ENCODE measurements at places on chromosomes 5 and 9. TPM values are rescaled to one million over a fixed set of nuclear protein-coding genes. Genes with fewer than 3 reads are reported as not detected.
A peak's percentile ranks its signal among the peaks of the same experiment; 100 is the strongest.

- no peak overlapping the region for H3K4me3 ChIP-seq
- no peaks in the 10 kb centered on the region for H3K4me1 ChIP-seq
- H3K27me3 ChIP-seq, result no peaks in the 10 kb centered on the region
- no peak for DNase-seq
- H3K27ac ChIP-seq, result no peak overlapping the region
Measured at GRCh38 chr9:95920017-95920416, 44.5 kb downstream of the ERCC6L2 start.

- H3K36me3 ChIP-seq, result peaks cover 16% of the 10 kb centered on the region
- DNase-seq, result peak; percentile 68
- H3K27ac ChIP-seq, result peak within 1 kb of the TSS; percentile 96
- peak within 1 kb of the TSS; percentile 94 for H3K4me3 ChIP-seq
Measured at GRCh38 chr5:126600631-126601511, at the start of gene PHAX. TSS of gene PHAX (plus strand) at chr5:126600947. CDS start at chr5:126600963, 16 bp downstream.

Gene ARID3C
- 0.69 TPM for total RNA-seq

Gene BTNL3
- total RNA-seq, result not detected

GRCh38 chr9:70100362-70100761 is 56.7 kb downstream of the MAMDC2 start:
- H3K27me3 ChIP-seq, result peaks cover 9% of the 10 kb centered on the region
- DNase-seq, result no peak
- no peaks in the 10 kb centered on the region for H3K4me1 ChIP-seq
- H3K36me3 ChIP-seq, result no peaks in the 10 kb centered on the region
- H3K27ac ChIP-seq, result no peak overlapping the region

DNA sequence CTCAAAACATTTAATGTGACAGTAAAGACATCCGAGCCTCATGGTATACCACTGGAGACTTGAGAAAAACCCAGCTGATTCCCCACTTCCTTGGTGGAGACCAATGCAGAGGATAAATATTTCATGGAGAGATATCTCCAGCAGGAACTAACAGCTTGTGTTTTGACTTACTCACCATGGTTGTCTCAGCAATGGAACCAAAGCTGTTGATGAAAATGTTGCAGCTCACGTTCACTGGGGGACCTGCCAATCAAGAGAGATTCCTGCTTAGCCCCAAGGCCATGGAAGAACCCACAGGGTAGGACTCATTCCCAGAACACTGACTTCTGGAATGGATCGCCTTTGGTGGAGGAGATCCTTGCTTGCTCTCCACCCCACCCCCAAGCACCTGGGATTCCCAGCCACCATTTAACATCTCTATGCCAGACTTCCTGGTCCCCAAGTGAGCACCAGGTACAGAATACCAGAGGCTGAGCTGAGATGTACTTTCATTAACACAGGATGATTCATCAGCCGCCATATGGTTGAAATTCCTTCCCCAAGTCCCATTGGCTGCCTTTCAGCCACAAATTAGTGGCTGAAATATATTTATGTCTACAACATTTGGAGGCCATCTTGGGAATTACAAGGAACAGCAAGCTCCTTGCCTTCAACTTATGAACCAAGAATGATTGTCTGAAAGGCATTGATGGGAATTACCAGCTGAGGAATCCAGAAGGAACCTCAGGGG is 37.9 kb downstream of the GLRA1 start:
- no peaks in the 10 kb centered on the region for H3K36me3 ChIP-seq
- DNase-seq, result no peak
- H3K27ac ChIP-seq, result no peak overlapping the region
- H3K27me3 ChIP-seq, result no peaks in the 10 kb centered on the region
- no peak overlapping the region for H3K4me3 ChIP-seq

Gene GPR150
- total RNA-seq, result 1.2 TPM

Gene GABRB2
- not detected for total RNA-seq

DNA sequence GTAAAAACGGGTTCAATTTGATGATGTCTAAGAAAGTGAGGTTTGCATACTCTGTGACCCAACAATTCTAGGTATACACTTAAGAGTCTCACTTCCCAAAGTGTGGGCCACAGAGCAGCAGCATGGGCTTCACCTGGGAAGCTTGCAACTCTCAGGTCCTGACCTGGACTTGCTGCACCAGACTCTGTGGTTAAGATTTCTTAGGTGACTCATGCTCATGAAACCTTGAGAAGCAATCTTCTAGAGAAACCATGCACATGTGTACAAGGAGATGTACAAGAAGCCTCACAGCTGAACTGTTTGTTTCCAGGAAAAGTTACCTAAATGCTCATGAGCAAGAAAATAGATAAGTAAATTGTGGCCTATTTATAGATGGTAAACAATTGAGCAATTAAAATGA is 30.0 kb downstream of the DNAJC21 start:
- H3K27ac ChIP-seq, result no peak overlapping the region
- no peaks in the 10 kb centered on the region for H3K27me3 ChIP-seq
- H3K36me3 ChIP-seq, result peaks cover 17% of the 10 kb centered on the region
- no peak overlapping the region for H3K4me3 ChIP-seq

Gene TAS2R1
- total RNA-seq, result not detected

Gene PCA3
- total RNA-seq, result not detected

DNA sequence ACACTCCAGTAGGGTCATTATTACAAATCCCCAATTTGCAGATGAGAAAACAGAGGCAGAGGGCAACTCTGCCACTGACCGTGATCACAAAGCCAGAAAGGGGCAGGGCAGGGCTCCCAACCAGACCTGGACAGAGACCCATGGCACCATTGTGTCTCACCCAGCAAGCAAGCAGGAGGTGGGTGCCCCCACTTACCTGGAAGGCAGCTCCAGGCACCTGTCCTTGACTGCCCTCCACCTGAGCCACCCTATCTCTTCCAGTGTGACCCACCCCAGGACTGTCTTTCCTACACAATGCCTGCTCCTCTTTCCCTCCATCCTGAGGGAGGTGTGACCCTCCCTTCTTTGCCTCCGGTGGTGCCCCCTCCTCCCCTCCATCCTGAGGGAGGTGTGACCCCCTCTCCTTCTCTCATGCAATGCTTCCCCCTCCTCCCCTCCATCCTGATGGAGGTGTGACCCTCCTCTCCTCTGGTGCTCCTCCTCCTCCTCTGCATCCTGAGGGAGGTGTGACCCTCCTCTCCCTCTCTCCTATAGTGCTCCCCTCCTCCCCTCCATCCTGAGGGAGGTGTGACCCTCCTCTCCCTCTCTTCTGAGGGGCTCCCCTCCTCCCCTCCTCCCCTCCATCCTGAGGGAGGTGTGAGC is 198.0 kb downstream of the MED10 start:
- H3K36me3 ChIP-seq, result no peaks in the 10 kb centered on the region
- no peak overlapping the region for H3K27ac ChIP-seq
- H3K4me3 ChIP-seq, result no peak overlapping the region

- H3K36me3 ChIP-seq, result no peaks in the 10 kb centered on the region
- no peaks in the 10 kb centered on the region for H3K4me1 ChIP-seq
- peaks cover 23% of the 10 kb centered on the region for H3K27me3 ChIP-seq
- no peak overlapping the region for H3K27ac ChIP-seq
- DNase-seq, result no peak
- no peak overlapping the region for H3K4me3 ChIP-seq
Measured at GRCh38 chr5:88736494-88736893, 146.5 kb downstream of the MEF2C start.

DNA sequence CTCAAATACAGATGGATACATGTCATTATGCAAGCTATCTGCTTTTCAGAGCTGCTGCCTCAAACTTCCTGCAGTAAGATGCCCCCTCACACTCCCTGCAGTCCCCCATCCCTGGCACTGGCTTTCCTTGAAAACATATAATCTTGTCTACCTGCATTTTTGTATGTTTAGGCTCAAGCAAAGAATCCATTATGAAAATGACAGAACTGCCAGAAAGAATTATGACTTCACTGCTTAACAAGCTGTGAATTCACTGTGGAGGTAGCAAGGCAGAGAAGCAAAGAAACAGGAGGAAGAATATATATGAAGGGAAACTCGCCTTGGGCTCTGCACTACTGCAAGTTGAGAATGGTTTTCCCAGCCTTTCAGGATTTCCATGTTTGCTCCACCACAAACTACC is 39.4 kb upstream of the PPP2R2B start:
- H3K4me1 ChIP-seq, result peaks cover 4% of the 10 kb centered on the region
- no peak overlapping the region for H3K4me3 ChIP-seq
- H3K36me3 ChIP-seq, result no peaks in the 10 kb centered on the region
- DNase-seq, result no peak
- no peak overlapping the region for H3K27ac ChIP-seq

- H3K4me1 ChIP-seq, result no peaks in the 10 kb centered on the region
- no peak for DNase-seq
- no peak overlapping the region for H3K27ac ChIP-seq
- no peak overlapping the region for H3K4me3 ChIP-seq
- H3K36me3 ChIP-seq, result no peaks in the 10 kb centered on the region
Measured at GRCh38 chr9:118829334-118829733, 539.9 kb downstream of the BRINP1 start.

DNA sequence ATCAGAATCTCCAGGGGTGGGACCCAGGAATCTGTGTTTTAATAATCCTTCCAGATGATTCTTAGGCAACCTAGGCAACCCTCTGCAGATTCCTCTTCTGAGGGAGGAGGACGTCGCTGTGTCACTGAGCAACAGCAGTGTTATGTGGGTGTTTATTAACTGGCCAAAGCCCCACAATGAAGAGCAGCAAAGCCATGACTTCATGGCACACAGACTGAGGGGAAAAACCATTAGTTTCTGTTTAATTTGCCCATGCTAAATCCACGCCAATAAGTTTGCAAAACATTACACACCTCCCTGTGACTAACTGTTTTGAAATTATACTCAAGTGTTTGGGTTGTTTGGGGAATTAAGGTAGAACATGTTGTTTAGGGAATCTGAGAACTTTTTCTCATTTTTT is 83.7 kb upstream of the TMED7 start:
- H3K27ac ChIP-seq, result no peak overlapping the region
- H3K4me1 ChIP-seq, result no peaks in the 10 kb centered on the region
- H3K36me3 ChIP-seq, result no peaks in the 10 kb centered on the region
- DNase-seq, result no peak

Gene PTPN3
- total RNA-seq, result not detected

Gene GM2A
- total RNA-seq, result 15.9 TPM

- H3K36me3 ChIP-seq, result no peaks in the 10 kb centered on the region
- H3K4me3 ChIP-seq, result no peak overlapping the region
- H3K4me1 ChIP-seq, result no peaks in the 10 kb centered on the region
- no peak for DNase-seq
- H3K27me3 ChIP-seq, result no peaks in the 10 kb centered on the region
- no peak overlapping the region for H3K27ac ChIP-seq
Measured at GRCh38 chr5:74895906-74896305, 29.7 kb upstream of the FAM169A start.

- no peak overlapping the region for H3K27ac ChIP-seq
- H3K4me1 ChIP-seq, result peaks cover 33% of the 10 kb centered on the region
- DNase-seq, result no peak
- H3K4me3 ChIP-seq, result no peak overlapping the region
Measured at GRCh38 chr5:76718880-76719279, 3.0 kb downstream of the F2R start.

DNA sequence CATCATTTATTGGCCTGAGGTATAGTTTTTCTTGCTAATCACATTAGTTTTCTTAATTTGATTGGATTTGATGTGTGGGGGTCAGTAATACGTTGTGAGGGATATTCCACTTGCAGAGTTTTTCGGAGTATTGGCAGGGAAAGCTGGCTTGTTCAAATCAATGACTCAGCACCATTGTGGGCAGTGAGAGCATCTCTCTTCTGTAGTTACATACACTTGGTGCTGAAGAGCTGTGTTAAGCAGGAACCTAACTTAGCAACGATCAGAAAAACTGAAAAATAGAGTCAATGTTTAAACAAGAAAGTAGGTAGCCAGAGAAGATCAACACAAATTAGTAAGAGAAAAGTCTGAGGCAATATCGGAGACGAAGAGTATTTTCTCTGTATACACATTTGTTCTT is 344.6 kb upstream of the EDIL3 start:
- H3K4me1 ChIP-seq, result no peaks in the 10 kb centered on the region
- no peak overlapping the region for H3K27ac ChIP-seq
- no peaks in the 10 kb centered on the region for H3K36me3 ChIP-seq
- H3K27me3 ChIP-seq, result no peaks in the 10 kb centered on the region
- no peak overlapping the region for H3K4me3 ChIP-seq

GRCh38 chr9:129379886-129380285 is 201.8 kb upstream of the IER5L start:
- no peak for DNase-seq
- H3K4me1 ChIP-seq, result peaks cover 13% of the 10 kb centered on the region
- no peaks in the 10 kb centered on the region for H3K36me3 ChIP-seq
- no peak overlapping the region for H3K4me3 ChIP-seq
- H3K27me3 ChIP-seq, result peaks cover 10% of the 10 kb centered on the region

DNA sequence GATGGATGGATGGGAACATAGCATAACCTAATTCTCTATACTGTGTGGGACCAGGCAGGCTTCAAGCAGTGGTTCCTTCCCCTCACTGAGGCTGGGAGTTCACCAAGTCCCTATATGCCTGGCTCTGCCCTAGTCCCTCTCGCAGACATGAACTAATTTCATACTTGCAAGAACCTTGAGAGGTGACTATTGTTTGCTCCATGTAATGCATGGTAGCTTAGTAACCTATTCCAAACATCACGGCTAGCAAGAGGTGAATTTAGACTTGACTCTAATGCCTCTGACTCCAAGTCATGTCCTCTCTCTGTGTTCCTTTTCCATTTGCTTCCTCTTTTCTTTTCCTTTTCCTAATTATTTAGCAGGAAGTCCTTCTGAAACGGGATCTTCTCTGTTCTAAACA is 25.9 kb upstream of the ERMP1 start:
- DNase-seq, result no peak
- peaks cover 6% of the 10 kb centered on the region for H3K4me1 ChIP-seq
- no peak overlapping the region for H3K27ac ChIP-seq
- H3K4me3 ChIP-seq, result no peak overlapping the region
- H3K36me3 ChIP-seq, result peaks cover 8% of the 10 kb centered on the region

DNA sequence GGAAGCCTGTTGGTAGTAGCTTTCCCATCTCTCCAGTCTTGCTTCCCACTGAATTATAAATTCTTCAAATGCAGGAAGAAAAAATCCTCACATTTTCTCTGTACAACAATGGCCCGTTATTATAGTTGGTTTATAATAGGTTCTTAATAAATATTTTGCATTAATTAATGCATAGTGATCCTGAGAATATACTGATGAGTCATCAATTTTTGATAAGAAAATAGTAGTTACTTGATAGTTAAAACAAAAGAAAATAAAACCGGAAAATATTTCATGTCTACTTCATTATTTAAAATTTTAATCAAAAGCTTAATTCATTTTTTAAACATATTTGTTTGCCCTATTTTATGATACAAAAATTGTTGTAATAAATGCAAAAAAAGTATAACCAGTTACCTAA is 762.6 kb downstream of the BRINP1 start:
- no peaks in the 10 kb centered on the region for H3K4me1 ChIP-seq
- no peak for DNase-seq
- H3K4me3 ChIP-seq, result no peak overlapping the region

GRCh38 chr9:31071606-31072286 is 1312.7 kb upstream of the ACO1 start:
- H3K36me3 ChIP-seq, result no peaks in the 10 kb centered on the region
- no peak overlapping the region for H3K27ac ChIP-seq
- no peaks in the 10 kb centered on the region for H3K27me3 ChIP-seq
- no peaks in the 10 kb centered on the region for H3K4me1 ChIP-seq

Gene FASTKD3
- 11.4 TPM for total RNA-seq

Gene INSL4
- total RNA-seq, result not detected

DNA sequence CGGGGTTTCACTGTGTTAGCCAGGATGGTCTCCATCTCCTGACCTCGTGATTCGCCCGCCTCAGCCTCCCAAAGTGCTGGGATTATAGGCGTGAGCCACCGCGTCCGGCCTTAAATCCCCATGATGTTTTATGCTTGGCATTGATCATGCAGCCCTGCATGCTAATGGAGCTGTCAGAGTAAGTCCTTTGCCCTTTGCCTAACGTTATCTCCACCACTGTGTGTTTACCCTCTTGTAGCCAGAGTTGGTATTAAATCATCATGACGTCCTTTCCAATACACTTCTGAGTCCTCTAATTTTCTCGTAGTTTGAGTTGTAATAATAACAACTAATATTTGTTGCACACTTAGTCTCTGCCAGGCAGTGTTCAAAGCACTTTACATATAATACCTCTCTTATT is 57.2 kb upstream of the ZFAND5 start:
- H3K36me3 ChIP-seq, result no peaks in the 10 kb centered on the region
- H3K27me3 ChIP-seq, result no peaks in the 10 kb centered on the region
- no peak for DNase-seq

Data from activated CD4-positive, alpha-beta T cell treated with anti-CD3 and anti-CD28 coated beads, Interleukin-2, amount 10 ng/mL, durations not matched to agents 7 days and 5 days (primary cell).